ENCODE measurements at places on chromosomes 3 and 15.

- DNase-seq = no peak
Observed at GRCh38 chr15:57146506-57147201, 228.2 kb downstream of the TCF12 start.

- no peak for DNase-seq
Observed at GRCh38 chr3:193757457-193757856, 164.4 kb downstream of the OPA1 start.

GRCh38 chr15:81000144-81000623, 539 bp upstream of the TLNRD1 start:
- DNase-seq = no peak

DNA sequence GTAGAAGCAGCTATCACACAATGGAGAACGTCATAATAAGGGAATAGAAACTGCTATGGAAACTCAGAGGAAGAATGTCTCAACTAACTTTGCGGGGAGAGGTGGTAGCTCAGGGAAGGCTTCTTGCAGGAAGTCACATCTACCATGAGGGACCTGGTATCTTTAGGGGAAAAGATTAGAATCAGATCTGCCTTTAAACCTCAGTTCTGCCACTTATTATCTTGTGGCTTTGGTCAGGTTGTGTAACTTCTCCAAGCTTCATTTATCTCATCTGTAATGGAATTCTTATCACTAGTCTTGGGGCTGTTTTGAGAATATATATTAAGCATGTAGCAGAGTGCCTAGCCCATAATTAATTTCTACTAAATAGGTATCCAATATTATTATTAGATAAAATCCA, 46.4 kb upstream of the PRICKLE2 start:
- no peak for DNase-seq

- DNase-seq = no peak
Observed at GRCh38 chr3:48709051-48709461, 8.0 kb downstream of the IP6K2 start.

DNA sequence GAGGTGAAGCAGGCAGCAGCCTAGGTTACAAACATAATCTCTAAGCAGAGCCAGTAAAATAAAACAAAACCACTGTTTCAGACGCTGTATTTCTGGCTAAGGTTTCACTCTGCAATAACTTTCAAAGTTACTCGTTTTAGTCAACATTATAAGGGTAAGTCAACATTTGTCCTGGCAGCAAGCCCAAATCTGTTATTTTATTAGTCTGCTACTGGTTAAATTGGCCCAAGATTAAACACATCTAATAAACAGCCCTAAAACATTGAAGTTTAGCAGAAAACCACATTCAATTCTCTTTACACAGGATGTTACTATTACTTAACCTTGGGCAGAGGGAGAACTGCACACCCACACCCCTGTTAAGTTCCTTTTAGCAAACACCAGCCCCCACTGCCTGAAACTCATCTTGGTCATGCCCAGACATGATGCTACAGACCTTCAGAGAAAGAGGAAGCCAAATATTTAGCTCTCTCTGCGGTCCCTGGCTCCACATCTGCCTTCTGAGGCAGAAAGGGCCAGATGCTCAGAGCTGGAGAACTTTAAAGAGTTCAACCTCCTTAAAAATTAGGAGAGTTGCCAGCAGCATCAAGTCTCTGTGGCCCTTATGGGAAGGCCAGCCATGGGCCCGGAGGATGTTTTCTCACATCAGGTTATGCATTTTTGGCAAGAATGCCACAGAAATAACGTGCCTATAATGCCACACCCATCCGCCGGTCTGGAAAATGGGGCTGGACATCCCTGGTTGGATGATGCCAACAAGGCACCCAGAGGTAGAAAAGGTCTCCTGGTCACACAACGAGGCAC, 17.9 kb downstream of the ARHGEF3 start:
- DNase-seq = no peak

DNA sequence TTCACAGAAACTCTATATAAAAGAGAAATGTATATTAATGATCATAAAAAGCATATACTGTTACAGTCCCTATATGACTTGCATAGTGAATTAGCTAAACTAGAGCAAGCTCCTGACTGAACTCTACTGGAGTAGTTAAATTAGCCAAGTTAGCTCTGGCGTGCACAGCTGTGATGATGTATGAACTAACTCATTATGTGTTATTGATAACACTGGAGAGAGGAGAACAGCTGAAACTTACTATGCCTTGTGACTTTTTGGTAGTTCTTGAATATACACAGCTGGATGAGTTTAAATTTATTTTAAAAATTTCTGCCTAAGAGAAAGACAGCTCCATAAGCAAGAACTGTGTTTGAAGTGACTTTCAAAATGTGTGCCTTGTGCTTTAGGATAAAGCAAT, 8.1 kb downstream of the TIPARP start:
- no peak for DNase-seq

- DNase-seq = no peak
Observed at GRCh38 chr3:112486811-112487505, 12.3 kb downstream of the BTLA start.

DNA sequence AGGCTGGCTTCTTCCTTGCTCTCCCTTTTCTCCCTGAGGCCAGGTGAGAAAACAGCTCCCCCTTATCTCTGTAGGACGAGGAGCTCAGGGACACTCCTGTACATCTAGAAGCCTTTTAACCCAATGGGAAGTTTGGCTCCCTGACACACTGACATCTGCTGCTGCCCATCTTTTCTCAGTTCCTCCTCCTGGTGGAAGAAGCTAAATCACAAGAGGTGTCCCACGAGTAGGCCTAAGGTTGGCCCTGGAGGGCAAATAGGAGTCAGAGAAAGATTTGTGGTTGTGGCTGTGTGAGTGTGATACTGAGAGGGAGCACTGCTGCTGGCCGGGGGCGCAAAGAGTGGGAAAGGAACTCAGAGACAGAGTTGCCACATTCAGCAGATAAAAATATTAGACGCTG, 49.5 kb downstream of the ARHGAP31 start:
- no peak for DNase-seq

- no peak for DNase-seq
Observed at GRCh38 chr3:186413615-186414415, 51.8 kb upstream of the DGKG start.

- DNase-seq = no peak
Observed at GRCh38 chr3:23437484-23438145, 234.5 kb downstream of the UBE2E2 start.

DNA sequence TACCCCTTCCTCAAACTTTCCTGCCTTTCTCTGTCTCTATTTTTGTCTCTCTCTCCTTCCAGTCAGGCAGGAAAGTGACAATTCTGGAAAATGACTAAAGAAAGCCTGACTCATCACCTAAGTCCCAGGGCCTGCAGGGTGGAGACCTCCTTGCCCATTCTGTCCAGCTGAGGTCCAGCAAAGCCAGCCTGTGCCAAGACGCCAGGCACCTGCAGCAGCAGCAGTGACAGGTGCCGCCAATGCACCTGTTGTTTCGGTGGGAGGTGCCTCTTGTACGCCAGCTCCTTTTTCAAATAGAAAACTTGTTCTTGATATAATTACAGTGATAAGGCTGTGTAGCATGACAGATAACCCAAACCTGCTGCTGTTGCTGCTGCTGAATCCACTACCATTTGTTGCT, 501.3 kb downstream of the NTRK3 start:
- no peak for DNase-seq

DNA sequence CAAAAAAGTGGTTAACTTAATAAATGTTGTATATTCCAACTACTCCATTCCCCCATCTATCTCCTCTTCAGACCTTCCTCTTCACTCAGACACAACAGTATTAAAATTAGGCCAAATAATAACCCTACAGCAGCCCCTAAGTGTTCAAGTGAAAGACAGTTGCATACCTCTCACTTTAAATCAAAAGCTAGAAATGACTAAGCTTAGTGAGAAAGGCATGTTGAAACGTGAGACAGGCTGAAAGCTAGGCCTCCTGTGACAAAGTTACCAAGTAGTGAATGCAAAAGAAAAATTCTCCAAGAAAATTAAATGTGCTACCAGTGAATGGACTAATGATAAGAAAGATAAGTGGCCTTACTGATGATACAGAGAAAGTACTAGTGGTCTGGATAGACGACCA, 71.7 kb downstream of the ANKRD28 start:
- no peak for DNase-seq

- DNase-seq = no peak
Observed at GRCh38 chr3:8838234-8838633, 68.8 kb upstream of the OXTR start.

- no peak for DNase-seq
Observed at GRCh38 chr3:63990733-63991132, 32.6 kb downstream of the PSMD6 start.

DNA sequence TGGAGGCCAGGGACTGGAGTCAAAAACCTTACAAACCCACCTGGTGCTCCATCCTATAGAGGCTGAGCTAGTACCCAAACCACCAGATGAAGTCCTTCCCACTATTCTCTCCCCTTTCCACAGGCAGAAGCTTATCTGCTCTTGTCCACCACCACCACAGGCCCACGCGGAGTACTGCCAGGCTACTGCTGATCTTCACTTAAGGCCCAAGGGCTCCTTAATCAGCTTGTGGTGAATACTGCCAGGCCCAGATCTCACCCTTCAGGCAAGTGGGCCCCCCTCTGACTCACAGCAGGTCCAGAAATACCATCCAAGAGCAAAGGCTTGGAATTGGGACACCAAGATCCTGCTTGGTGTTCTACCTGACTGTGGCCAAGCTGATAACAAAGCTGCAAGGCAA, 598.1 kb upstream of the CBLB start:
- DNase-seq = no peak

DNA sequence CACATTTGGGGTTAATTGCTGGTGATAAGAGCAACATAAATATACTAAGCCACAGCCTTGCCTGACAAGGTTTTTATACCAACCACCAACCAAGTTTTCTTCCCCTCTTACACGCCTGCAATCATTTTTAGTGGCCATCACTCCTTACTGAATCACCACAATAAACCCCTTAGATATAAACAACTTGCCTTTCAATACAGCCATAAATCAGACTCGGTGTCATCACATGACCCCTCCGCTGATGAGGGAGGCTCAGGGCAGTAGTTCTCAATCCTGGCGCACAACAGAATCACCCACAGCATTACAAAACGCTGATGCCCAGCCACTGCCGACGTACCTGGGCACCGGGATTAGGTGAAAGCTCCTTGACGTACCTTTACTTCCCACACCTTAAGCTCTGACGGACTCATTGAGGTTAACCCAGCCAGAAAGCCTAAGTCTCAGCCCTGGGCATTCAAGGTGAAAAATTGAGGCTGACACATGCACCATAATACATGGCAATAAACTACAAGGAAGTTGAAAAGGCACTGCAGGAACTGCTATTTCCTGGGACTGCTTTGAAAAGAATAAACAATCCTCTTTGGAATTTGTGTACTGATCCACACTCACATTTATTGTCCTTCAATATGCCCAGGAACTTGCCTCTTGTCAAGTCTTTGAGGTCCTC, 17.1 kb downstream of the ADCY5 start:
- DNase-seq = no peak

GRCh38 chr3:123637131-123637530, 52.3 kb upstream of the HACD2 start:
- DNase-seq = no peak

DNA sequence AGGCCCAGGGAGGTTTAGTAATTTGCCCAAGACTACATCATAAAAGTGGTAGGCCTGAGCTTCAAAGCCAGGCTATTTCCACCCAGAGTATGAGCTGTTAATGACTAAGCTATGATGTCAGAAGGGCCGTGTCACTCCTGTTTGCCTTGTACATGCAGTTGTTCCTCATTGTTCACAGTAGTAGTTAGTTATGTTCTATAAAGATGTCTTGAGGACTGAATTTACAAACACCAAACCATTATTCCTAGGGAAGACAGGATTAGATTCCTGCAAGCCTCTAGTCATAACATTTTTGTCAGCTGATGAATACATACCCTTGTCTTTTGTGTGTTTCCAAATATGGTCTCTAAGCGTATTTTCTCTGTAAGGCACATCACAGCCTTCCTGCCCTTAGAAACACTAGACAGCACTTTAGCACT, 20.9 kb upstream of the LARS2 start:
- no peak for DNase-seq

- no peak for DNase-seq
Observed at GRCh38 chr3:193782276-193782647, 189.3 kb downstream of the OPA1 start.

DNA sequence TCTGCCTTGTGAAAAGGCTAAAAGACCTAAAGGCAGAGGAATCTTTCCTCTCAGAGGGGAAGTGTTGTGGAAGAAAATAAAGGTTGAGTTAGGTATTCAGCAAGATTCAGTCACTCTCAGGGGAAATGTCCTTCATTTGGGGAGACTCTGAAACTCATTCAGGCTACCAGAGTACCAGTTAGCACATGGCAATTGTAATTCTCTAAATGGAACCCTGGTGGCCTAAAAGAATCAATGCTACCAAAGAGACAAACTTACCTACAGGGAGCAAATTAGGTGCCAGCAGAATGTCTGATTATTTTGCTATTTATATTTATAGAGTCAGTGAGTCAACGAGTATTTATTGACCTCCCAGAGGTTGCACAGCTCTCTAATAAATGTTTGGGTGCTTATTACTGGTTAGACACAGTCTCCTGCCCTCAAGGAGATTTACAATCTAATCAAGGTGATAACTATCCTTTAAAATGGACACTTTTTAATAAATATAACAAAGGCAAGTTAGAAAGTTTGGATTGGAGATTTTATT, 33.9 kb upstream of the CDIN1 start:
- no peak for DNase-seq

- no peak for DNase-seq
Observed at GRCh38 chr15:22810853-22811338, 24.5 kb downstream of the NIPA1 start.

GRCh38 chr3:56468184-56469106, at the start of gene ERC2:
Gene ERC2 (minus strand): TSS chr3:56468467.
- DNase-seq = no peak

GRCh38 chr15:28964098-28964497, 78.3 kb downstream of the APBA2 start:
- no peak for DNase-seq

GRCh38 chr3:39794880-39795279, 14.5 kb upstream of the MYRIP start:
- DNase-seq = no peak

DNA sequence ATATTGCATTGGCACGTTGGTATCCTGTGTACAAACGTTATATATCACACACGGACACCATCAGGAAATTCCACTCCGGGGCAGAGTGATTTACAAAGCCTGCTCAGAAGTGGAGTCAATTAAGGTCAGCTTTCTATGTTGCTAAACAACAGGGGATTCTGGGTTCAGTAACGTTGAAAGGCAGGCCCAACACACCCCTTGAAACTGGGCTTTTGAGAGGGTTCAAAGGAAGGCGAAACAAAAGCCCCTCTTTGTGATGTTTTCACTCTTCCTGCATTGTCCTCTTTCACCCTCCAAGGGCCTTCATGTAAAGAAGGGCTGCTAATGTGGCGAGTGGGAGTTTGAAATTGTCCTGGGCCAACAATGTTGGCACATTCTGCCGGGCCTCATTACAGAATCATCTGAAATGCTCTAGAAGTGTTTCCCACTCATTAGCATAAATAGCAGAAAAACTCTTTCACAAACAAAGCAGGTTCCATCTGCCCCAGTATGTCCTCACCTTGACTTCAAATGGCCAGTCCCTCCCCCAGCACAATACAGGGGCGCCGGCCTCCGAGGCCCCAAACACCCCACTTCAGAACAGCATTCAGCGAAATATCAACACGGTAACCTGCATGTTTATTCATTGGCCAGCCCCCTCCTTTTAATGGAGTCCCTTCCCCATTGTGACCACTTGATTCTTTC, 76.4 kb downstream of the HES1 start:
- no peak for DNase-seq

All from cortex of kidney (tissue), 1 donor.